ENCODE measurements at places on chromosomes 16 and 17.

DNA sequence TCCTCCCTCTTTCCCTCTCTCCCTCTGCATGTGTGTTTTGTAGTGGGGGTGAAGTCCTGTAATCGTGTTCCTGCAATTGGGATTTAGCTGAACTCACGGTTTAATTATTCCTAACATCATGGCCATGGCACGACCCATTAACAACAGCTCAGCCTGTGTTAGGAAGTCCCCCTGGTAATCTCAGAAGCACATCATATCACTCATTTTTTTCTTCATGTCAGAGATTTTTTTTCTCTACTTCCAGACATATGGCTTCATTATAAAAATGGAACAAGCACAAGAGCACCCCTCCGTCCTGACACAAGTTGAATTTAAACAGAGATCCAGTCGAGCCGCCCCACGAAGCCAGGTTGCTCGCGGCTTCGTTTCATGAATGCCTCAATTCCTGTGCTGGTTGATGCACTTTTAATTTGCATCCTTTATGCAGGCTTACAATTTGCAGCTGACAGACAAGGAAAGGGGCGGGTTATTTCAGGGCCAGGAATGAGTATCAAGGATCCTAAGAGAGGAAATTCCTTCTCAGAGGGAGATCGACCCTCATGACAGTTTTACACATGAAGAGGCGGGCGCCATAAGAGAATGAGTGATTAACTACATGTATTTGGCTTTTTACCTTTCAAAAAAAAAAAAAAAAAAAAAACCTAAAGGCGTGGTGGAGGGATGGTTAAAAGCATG, 192.9 kb downstream of the MAF start:
- no peak for DNase-seq

- DNase-seq, result no peak
Observed at GRCh38 chr17:29018788-29019474, 13.1 kb upstream of the SEZ6 start.

- DNase-seq, result no peak
Observed at GRCh38 chr17:7405350-7406234, 1.7 kb upstream of the TMEM256 start.

GRCh38 chr17:51044976-51045375, 75.7 kb downstream of the SPAG9 start:
- DNase-seq, result no peak

DNA sequence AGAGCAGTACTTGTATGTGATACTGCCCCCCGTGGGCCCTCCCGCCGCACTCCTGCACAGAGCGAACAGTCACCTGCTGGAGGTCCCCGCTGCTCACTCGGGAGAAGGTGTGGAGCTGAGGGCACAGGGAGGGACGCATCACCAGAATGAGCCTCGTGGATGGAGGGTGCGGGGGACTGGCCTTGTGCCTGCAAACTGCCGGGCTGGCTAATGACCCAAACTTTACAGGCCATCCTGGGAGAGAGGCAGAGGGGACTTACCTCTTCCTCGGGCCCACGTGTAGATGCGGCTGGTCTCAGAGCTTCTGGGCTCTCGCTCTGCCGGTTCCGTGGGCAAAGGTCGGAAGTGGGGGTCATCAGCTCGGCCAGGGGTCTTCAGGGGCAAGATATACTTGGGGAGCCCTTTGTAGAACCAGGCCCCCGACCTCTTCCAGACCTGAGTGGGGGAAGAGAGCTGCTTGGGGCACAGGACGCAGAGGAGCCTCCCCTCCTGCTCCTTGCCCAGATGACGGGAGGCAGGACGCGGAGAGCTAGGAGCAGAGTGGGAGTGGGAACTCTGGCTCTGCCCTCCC, 65.5 kb upstream of the DOC2B start:
- no peak for DNase-seq

DNA sequence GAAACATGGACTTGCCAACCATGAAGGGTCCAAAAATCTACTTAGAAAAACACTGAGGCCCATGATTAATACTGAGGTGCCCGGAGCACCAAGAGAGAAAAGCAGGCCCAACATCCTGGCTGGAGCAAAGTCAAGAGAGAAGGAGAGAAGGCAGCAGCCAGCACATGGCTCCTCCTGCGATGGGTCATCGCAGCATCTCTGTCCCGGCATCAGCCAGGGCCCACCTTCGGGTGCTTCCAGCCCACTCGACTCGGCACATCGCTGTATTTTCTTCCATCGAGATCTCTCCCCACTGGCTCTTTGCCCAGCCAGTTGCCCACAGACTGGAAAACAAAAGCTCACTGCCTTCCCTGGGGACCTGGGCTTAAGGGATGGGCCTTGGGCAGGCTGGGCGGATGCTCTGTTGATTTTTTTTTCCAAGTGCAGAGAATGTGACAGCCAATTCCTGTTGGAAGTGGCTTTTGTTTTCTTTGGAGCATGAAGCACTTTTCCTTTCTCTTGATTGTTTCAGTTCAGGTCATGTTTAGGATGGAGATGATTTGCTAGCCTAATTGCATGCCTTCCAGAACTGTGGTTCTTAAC, 58.1 kb downstream of the CYB5B start:
- DNase-seq, result no peak

GRCh38 chr16:2818272-2818876, 1.3 kb downstream of the PRSS21 start:
- no peak for DNase-seq

- DNase-seq, result peak; percentile 48
Observed at GRCh38 chr17:29116804-29117753, 63.1 kb downstream of the MYO18A start.

DNA sequence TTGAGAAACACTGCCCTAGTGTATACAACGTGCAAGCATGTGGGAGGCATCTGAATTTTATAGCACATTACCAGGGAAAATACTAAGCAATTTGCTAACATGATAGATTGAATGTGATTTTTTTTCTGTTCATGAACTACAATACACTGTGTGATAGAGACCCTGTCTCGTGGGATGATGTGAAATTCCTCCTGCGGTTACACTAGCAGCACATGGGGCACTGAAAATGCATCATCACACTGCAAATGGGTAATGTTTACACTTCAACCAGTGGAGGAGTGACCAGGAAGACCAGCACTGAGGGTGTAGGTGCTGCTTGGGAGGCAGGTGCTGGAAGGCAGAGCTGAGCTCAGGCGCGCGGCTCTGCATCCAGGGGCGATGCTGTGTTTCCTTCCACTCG, 28.8 kb downstream of the ORC6 start:
- no peak for DNase-seq

- no peak for DNase-seq
Observed at GRCh38 chr17:61174310-61174709, 225.3 kb upstream of the TBX2 start.

- DNase-seq, result no peak
Observed at GRCh38 chr16:81480606-81481206, 36.1 kb downstream of the CMIP start.

DNA sequence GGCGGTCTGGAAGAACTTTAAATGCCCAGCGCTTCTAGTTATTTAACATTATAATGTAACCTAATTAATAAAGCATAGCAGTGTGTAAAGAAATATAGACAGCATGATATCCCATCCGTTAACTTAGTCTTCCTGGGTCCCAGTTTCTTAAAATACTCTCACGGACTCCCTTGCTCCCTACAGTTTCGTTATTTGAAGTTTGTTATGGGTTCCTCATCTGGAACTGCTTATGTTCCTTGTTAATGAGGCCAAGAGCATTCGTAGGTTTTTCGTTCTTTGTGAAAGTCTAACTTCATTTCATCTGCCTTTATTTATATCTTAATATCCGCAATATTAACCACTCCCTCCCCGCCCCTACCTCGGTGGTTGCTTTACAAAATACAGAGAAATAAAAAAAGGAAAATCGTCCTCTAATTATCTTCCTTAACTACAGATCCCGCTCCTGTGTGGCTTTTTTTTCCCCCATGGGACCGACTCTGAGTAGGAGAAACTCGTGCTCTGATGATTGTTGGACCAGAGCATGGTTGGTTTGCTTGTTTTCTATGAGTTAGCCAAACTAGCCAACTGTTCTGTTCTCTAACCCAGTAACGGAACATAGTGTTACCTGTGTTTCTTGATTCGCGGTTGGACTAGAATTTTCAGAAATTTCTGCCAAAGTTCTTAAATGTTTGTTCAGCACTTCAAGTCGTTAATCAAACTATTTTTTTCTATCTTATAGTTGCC, 863 bp downstream of the ADPRM start:
- DNase-seq, result no peak

DNA sequence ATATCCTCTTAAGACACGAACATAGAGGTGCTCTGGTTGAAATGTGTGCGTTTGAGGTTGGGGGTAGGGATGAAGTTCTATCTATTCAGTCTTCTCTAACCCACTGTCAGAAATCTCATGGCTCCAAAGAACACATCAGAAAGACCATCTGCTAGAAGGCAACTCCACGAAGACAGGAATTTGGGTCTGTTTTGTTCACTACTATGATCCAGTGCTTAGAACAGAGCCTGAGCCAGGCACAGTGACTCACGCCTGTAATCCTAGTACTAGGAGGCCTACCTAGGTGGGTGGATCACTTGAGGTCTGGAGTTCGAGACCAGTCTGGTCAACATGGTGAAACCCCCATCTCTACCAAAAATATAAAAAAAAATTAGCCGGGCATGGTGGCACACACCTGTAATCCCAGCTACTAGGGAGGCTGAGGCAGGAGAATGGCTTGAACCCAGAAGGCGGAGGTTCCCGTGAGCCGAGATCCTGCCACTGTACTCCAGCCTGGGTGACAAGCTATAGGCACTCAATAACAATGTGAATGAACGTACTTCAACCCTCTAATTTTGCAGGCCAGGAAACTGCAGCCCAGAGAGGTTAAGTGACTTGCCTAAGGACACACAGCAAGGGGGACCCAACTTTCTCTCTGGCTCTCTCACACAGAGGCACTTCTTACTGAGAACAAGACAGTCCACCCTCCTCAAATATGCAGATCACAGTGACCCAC, 2.3 kb downstream of the CASKIN2 start:
- no peak for DNase-seq

DNA sequence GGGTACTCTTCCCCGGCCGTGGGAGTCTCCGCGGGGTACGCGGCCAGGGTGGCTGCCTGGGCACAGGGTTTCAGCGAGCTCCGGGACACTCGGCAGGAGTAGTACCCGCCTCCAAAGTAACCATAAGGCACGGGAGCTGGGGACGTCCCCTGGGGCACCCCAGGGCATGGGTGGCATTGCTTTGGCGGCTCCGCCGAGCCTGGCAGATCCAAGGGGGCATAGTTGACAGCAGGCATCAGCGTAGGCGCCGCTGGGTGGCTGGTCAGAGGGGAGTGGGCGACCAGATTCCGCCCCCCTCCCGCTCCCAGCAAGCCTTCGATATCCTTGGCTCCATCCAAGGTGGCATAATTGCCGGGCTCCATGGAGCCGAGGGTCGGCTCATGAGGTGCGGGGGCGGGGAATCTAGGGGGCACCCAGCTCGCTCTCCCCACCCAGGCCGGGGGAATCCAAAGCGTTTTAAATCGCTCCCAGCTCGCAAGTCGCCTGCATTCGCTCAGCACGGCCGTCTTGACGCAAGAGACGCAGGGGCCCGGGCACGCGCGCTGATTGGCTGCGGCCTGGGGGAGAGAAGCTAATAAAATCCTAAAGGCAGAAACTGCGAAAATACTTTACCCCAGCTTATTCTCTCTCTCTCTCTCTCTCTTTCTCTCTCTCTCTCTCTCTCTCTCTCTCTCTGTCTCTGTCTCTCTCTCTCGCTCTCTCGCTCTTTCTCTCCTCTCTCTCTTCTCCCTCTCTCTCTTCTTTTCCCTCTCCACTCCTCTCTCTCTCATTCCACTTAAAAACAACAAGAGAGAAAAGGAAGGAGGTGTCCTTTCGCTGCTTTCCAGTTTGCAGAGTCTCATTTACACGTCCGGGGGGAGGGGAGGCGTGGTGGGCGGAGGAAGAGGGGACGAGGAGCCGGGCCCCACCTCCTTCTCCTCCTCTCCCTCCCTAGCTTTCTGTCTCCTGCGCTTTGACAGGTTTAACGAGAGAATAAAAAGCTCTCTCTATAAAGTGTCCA, at the start of gene HOXB13:
Gene HOXB13 (minus strand): TSS at position 519 of the 1,000 bp plus-strand sequence. CDS start 157 bp downstream, at position 362.
- DNase-seq, result no peak

DNA sequence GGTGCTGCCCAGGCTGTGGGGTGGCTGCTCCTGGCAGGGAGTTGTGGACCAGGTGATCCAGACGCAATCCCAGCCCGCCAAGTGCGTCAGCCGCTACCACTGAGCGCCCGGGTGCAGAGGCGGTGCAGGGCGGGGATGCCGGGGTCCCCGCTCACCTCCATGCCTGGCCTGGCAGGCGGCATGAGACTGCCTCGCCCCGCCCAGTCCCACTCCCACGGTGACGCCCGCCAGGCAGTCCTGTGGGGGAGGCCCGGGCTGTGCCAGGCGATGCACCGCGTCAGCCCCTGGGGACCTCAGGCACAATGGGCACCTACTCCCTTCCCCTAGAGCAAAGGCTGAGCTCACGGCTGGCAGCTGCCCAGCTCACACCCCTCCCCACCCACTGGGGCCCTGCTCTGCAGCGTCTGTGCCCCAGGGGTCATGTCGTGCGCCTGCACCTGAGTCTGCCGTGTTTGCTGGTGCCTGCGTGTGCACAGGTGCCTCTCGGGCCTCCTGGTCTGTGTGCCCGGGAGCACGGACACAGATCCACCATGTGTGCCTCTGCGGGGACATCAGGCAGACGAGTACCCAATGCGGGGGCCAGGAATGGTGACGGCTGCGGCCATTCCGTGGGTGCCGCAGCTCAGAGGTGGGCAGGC, 5.3 kb downstream of the RPUSD1 start:
- DNase-seq, result no peak

DNA sequence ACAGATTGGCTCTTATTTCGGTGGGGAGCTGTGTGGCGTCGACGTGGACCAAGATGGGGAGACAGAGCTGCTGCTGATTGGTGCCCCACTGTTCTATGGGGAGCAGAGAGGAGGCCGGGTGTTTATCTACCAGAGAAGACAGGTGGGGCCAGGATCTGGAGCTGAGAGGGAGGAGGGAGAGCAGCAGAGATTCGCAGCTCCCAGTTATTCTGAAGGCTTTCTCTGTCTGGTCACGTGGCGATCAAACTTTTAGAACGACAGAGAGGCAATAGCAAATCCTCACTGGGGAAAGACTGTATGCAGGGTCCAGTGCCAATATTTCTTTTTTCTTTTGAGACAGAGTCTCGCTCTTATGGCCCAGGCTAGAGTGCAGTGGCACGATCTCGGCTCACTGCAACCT, 22.2 kb downstream of the ITGAL start:
- no peak for DNase-seq

GRCh38 chr16:11359370-11359769, 14.1 kb downstream of the RMI2 start:
- no peak for DNase-seq

All from stimulated activated CD8-positive, alpha-beta memory T cell treated with anti-CD3 and anti-CD28 coated beads, Interleukin-7, amount 100 ng/mL, for 1 hour (primary cell).